ENCODE measurements at places on chromosomes 6 and 20.

DNA sequence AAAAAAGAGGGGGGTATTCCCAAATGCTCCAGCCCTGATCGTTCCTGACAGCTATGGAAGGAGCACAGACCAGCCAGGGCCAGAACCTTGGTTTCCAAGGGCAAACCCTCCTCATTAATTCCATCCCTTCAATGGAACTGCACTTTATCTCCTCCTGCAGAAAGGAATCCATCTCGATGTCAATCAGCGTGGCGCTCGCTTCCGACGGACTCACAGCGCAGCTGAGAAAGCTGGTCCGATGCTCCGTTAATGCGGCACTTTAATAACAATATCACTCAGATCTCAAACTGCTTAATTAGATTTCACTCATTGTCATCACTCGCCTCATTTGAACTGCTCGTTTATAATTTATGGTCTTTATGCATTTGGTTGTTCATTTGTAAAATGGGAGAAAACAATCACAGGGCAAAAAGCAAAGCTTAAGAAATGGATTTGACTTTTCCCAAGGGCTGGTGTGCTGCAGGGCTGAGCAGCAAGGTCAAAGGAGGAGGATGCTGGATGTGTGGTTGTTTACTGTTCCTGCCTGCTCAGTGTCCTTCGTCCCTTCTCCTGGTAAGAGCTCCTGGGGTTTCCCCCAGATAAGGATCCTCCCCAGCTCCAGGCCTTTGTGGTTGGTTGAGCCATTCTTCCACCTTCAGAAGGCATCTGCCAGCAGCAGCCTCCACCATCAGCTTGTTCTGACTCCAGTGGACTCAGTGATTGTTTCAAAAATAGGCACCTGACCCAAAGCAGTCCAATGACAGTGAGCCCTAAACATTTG, 152.7 kb downstream of the ANKRD60 start:
- DNase-seq, result no peak

GRCh38 chr6:43217351-43217750, 11.9 kb downstream of the DNPH1 start:
- no peak for DNase-seq

- no peak for DNase-seq
These were observed 46.8 kb upstream of the RREB1 start for GRCh38 chr6:7060769-7061516.

DNA sequence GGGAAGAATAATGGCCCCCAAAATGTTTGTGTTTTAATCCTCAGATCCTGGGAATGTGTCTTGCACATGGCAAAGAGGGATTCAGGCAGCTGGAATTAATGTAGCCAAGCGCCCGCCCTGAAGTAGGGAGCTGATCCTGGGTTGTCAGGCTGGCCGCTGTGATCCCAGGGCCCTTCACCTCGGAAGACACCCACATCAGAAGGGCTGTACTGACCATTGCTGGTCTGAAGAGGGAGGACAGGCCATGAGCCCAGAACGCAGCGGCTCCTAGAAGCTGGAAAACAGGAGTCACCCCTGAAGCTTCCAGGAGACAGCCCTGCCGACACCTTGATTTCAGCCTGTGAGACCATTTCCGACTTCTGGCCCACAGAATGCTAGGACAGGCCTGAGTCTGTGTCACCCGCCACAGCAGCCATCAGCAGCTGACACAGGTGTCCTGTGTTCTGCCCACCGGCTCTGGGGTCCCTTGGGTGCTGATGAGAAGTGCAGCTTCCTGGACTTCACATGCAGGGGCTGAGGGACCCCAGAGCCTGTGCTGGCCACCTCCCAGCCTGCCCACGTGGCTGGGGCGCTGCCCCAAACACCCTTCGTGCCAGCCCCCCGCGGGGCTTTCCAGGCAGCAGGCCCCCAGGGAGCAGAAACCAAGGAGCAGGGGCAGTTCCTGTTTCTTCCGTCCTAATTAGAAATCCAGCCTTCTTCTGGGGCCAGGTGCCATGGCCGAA, 86.3 kb downstream of the ERMARD start:
- DNase-seq, result no peak

GRCh38 chr6:169026175-169026574, 227.5 kb downstream of the THBS2 start:
- DNase-seq, result no peak

GRCh38 chr6:13429406-13429753, 58.0 kb downstream of the GFOD1 start:
- peak; percentile 19 for DNase-seq

DNA sequence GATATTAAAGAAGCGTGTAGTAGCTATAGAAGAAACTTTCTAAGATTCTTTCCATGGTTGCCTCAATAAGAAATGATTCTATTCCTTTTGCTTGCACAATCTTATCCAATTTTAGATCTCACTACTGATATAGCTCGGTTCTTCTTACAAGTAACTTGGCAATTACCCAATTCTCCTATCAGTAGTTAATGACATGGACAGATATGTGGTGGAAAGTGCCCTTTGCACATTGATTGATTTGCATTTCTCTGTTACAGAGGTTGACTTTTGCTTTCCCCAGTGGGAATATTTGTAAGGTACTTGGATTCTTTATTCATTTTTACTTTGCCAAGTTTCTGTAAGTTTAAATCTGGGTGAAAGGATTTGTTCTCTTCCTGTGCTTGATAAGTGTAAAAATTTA, 93.7 kb upstream of the QKI start:
- no peak for DNase-seq

- DNase-seq, result no peak
These were observed 66.4 kb downstream of the FYN start for GRCh38 chr6:111806561-111807497.

DNA sequence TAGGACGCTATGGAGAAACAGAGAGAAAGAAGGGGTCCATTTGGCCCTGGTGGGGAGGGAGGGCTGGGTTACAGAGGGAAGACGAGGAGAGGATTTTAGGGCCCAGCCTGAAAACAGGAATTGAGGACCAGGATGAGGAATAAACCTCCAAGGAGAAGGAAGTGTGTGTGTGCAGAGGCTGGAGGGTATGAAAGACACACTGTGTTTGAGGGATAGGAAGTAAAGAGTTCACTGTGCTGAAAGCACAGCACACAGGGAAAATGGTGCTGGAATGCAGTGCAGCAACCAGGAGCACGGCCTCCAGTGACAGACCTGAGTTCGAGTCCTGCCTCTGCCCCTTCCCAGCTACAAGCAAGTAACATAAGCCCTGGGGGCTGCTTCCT, 7.8 kb downstream of the MBOAT1 start:
- DNase-seq, result no peak

DNA sequence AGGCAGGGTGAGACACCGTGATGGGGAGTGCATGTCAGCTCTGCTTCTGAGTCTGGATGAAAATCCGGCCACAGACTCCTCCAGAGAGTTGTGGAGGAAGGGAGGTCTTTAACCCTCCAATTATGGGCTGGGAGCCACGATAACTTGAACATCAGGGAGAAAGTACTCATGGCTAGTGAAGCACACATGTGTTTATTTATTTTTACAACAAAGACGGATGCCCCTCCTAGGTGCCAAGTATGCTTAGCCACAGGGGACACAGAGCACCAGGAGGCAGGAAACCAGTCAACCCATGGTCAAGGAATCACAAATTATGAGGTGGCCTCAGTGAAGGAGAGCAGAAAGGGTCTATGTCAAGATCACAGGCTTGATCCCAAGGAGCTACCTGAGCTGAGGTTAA, 54.1 kb downstream of the ZNF217 start:
- DNase-seq, result no peak

- no peak for DNase-seq
These were observed 29.2 kb downstream of the MBOAT1 start for GRCh38 chr6:20182926-20183521.

DNA sequence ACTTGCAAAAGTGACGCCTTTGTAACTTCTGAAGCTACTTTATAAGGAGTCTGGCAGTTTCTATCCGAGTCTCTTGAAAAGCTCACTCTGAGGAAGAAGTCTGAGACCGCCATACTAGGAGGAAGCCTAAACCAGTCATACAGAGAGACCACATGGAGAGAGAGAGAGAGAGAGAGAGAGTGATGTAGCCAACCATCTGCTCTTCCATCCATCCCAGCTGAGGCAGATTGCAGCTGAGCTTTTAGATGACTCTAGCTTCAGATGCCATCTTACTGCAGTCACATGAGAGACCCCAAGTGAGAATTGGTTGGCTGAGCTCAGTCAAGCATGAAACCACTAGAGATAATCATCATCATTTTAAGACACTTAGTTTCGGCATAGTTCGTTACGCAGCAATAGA, 15.0 kb upstream of the DTNBP1 start:
- DNase-seq, result no peak

DNA sequence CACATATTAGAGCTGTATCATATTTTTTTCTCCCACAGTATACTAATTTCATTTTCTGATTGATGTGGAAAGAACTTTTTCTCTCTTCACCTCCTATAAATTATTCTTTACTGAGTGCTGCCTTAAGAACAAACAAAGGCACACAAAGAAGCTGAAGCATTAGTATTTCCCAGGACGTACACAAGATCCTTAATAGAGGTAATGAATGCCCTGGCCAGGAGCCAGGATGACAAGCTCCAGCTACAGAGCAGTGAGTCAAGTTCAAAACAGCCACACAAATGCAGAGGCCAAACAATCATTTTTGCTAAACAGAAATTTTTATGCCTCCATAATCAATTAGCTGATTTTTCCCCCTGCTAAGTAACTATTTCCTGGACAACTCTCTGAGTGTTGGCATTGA, 639.6 kb downstream of the EPHA7 start:
- DNase-seq, result no peak

- DNase-seq, result no peak
These were observed 36.2 kb upstream of the CD93 start for GRCh38 chr20:23122321-23122720.

GRCh38 chr6:52634211-52634610, 36.7 kb upstream of the TMEM14A start:
- DNase-seq, result no peak

DNA sequence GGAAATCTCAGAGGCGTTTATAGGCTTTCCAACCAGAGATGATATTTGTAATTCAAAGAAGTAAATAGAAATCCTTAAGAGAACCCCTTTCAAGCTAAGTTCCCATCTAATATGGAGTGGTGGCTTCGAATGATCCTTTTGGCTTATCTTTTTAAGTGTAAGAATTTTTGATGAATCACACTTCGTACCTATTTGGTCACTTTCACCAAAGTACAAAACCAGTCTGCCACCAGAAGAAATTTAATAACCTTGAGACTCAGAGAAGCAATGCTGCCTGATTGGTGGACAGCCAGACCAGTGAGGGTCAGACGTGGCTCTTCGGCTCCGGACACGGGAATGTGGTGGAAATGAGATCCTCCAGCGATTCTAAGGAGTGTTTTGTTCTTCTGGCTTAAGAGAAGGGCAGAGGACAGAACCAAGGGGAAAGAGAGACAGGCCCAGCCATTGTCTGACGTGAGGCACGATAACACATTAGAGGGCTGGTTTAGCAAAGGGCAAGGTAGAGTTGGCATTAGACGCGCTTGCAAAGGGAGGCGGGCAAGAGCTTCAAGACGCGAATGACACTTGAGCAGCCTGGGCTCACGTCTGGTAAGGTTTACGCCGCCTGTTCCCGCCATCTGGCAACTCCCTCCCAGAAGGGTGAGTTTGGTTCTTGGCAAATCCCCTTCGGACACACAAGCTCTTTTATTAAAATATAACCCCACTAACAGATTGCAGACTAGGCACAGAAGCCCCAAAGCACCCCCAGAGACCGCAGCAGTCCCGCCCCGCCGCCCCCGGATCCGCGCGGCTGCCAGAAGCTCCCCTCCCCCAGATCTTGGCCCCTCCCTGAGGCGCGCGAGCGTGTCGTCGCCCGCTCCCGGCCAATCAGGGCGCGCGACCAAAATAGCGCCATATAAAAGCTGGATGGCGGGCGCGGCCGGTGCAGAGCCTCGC, 50.0 kb upstream of the EZR start:
- peak; percentile 99 for DNase-seq

DNA sequence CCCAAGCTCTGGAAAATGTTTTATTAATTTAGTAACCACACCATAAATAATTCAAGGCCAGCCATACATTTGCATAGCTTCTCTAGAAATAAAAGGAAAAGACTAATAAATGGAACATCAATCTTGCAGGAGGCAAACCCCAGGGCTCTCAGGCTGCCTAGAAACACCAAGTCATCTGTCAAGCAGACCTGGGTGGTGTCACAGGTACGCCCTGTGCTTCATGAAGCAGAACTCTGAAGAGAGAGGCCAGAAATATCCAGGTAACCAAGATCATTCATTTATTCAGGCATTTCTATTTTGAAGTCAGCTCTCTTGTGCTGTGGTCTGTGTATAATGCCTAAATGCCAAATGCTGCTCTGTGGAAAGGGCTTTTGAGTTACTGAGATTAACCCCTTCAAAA, 45.3 kb upstream of the ARMH2 start:
- DNase-seq, result no peak

DNA sequence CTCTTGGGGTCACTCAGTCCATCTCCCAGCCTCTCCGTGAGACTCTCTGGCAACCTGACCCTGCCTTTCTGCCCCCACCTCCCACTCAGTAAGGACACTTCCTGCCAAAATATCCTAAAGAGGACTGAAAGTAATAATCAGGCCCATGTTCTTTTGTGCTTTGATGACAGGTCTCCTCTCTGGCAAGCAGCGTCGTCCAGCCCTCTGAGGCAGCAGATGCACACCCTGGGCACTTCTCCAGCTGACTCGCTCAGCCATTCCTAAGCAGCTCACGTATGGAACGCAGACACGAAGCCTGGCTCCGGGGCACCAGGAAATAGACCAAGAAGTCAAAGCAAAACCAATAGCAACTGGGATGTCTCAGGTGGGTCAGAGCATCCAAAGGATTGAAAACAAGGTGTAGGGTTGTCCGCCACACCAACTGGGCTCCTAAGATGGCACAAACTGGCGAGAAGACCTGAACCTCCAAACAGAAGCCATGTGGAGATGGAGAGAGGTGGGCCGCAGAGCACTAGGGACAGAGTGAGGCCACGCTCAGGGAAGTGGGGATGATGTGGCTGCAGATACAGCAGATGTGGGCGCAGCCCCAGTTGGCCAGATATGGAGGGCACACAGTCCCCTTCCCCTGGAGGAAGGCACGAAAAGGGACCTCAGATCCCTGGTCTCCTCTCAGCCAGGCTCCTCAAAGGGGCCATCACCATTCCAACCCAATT, 99.3 kb downstream of the PRND start:
- no peak for DNase-seq

GRCh38 chr6:133978896-133979240, 25.8 kb downstream of the TBPL1 start:
- no peak for DNase-seq
